ENCODE measurements at places on chromosomes 16 and 17.
A peak's percentile ranks its signal among the peaks of the same experiment; 100 is the strongest.

DNA sequence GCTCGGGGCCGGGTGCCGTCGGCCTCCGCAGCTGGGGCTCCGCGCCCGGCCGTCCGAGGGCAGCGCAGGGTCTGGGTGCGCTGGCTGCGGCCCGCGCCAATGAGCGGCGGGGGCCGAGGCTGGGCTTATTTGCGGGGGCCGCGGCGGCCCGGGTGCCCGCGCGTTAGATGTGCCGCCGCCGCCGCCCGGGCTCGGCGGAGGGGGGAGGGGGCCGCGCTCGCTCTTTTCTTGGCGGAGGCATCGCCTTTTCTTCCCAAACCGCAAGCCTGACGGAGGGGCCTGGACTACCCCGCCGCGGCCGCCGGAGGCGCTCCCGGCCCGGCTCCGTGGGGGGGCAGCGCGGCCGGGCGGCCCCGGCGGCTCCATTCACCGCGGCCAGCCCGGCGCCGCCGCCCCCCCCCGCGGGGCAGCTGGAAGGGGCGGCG is at the start of gene NOTUM:
Gene NOTUM (minus strand): TSS at position 101 of the 425 bp plus-strand sequence. CDS start 278 bp downstream, outside the sequence.
- no peak for DNase-seq

DNA sequence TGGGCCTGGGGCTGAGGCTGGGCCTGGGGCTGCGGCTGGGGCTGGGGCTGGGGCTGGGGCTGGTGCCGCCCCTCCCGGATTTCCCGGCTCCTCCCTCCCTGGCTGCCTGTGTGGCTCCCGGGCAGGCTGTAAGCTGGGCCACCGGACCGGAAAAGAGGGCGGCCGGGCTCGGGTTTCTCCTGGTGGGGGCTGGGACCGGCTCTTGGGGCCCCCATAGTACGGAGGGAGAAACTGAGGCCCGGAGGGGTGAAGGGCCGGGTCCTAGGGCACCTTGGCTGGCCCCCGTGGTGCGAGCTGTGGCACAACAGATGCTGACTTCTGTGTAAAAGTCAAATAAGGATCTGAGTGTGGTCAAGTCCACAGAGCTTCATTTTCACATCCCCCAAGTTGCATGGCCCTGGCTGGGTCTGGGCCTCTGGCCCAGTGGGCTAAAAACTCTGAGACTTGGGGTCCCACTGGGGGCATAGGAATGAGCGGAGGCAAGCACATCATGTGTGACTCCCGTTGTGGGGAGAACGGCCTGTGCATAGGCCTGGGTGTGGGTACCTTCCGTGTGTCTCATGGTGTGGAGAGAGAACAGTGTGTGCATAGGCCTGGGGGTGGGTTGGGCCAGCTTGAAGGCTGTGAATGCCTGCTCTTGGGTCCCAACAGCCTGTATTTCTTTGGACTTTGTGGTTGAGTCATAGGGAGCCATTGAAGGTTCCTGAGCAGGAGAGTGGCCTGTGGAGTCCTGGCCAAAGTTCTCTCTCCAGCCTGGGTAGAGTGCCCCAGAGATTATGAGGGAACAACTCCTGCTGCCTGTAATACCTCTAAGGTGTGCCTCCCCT is 123.9 kb upstream of the CIBAR2 start:
- no peak for DNase-seq

DNA sequence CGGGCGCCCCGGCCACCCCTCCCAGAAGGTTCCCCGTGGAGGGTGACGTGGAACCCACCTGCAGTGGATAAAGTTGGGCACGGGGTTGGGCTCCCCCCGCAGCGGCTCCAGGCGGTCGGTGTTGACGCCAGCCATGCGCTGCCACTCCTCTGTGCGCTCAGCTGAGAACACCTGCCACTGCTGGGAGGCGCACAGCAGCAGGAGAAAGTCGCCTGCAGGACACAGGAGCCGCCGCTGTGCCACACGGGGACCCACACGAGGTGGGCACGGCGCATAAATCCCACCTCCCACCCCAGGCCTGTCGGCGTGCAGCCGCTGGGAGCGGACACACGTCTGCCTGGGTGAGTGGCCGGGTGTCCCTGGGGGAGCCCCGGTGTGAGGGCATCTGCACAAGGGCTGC is 20.7 kb downstream of the CTU2 start:
- no peak for DNase-seq

DNA sequence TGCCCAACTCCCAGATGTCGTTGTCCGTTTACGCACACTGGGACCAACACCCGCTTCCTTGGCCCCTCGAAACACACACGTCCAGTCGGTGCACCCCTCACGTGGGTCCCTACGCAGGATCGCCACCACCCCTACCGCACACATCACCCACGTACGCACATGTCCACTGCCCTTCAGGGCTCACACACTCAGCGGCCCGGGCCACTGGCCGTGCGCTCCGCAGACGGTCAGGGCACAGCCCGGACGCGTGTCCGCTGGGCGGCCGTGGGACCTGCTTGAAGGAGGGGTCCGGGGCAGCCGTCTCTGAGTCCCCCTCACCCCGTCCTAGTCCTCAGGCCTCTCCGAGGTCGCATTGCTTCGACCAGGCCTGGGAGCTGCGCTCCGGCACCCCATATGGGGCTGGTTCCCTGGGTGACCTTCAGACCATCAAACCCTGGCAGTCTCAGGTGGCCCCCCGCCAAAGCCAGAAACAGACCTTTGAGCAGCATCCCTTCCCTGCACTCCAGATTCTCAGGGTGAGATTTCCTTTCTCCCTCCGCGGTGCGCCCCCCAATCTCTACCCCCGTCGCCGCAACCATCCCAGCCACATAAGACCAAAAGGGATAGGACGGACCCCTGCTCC is 914 bp upstream of the GPRC5B start:
- DNase-seq = peak; percentile 51

GRCh38 chr16:82848013-82848412 is 221.2 kb downstream of the CDH13 start:
- no peak for DNase-seq

GRCh38 chr17:64259426-64259825 is 3.6 kb downstream of the TEX2 start:
- no peak for DNase-seq

DNA sequence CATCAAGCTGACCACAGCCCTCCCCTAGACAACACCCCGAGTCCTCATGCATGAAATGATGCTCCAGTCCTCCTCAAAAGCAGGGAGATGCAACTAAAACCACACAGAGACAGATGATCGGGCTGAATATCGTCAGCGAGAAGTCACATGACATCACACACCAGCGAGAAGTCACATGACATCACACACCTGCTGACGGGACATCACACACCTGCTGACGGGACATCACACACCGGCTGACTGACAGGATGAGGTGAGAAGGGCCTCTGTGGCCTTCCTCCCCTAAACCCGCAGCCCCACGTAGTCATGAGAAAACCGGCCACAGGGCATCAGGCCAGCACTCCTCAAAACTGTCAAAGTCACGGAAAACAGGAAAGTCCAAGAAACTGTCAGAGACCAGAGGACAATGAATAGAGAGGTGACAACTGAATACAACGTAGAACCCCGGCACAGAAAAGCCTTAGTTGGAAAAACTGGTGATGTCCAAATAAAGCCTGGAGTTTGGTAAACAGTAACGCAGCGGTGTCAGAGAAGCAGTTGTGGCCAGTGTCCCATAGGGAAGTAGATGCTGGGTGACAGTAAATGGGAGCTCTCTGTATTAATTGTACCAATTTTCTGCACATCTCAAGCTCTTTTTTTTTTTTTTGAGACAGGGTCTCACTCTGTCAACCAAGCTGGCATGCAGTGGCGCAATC is 14.3 kb downstream of the LITAF start:
- no peak for DNase-seq

All from anterior cingulate cortex (tissue), 58 donors.